ENCODE measurements at places on chromosomes 1 and 21. TPM values are rescaled to one million over a fixed set of nuclear protein-coding genes. Genes with fewer than 3 reads are reported as not detected.

- DNase-seq: no peak
These were observed 8.5 kb downstream of the PDZK1IP1 start for GRCh38 chr1:47181095-47181954.

- no peak for DNase-seq
These were observed 30.8 kb downstream of the POU2F1 start for GRCh38 chr1:167251472-167251871.

- DNase-seq: no peak
These were observed 11.2 kb upstream of the CREG1 start for GRCh38 chr1:167564612-167565270.

GRCh38 chr1:108569097-108569728 is 9.3 kb downstream of the EEIG2 start:
- no peak for DNase-seq

DNA sequence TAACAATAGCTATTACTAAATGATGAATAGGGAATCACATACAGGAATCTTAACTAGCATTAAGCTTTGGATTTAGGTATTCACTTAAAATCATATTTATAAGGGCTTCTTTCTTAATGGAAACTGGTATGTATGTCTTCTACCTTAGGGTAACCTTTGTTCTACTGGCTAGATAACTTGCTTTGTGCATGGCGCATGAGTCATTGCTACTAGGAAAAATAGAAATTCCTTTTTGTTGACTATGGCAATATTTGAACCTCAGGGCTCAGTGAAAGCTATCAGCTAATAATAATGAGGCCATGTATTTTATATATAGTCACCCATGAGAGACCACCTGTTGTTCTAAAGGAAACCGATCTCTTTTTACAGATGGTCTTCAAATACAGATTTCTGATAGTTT is 72.5 kb downstream of the RPS6KC1 start:
- DNase-seq: no peak

DNA sequence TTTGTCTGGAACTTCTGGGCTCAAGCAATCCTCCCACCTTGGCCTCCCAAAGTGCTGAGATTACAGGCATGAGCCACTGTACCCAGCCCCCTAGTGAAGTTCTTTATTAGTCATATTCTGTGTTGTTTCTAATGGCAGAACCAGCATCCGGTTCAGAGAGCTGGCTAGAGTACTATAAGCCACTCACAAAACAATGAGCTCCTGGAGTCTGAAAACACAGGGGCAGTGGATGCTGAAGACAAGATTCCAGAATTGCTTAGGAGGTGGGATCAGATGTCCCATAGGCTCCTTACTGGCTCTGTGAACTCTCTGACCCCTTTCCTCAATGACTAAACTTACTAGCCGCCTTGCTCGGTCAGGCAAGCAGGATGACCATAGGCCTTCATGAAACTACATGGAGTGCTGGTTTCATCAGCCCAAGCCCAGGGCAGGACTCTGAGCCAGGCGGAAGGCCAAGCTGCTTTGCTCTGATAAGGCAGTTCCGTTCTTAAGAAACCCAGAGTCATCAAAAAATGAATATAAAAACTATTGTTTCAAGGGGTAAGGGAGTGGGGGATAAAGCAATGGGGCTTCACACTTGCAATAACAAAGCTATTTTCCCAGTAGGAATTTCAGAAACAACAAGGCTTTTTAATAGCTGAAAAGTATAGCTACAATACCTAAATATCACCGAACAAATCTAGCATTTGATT is 8.1 kb downstream of the MTHFR start:
- DNase-seq: no peak

- no peak for DNase-seq
These were observed 19.7 kb upstream of the LAPTM5 start for GRCh38 chr1:30777060-30777903.

DNA sequence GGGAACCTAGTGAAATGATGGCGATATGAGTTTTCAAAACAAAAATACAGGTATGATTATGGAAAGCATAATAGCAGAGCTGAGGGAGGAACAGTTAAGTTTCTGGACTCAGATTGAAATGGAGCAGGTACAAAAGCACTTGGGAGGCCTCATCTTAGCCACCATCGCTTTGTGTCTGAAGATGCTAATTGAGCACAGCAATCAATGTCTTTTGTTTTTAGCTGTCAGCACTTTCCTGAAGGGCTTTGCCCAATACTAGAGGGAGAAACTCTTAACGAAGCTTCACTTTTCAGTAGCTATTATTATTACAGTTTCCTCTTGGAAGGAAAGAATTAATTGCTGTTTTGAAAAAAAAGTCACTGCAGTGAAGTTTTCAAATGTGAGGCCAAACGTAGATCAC is 348.7 kb downstream of the RWDD3 start:
- no peak for DNase-seq

GRCh38 chr1:25246600-25247023 is 642 bp downstream of the RSRP1 start:
- DNase-seq: peak; percentile 52

DNA sequence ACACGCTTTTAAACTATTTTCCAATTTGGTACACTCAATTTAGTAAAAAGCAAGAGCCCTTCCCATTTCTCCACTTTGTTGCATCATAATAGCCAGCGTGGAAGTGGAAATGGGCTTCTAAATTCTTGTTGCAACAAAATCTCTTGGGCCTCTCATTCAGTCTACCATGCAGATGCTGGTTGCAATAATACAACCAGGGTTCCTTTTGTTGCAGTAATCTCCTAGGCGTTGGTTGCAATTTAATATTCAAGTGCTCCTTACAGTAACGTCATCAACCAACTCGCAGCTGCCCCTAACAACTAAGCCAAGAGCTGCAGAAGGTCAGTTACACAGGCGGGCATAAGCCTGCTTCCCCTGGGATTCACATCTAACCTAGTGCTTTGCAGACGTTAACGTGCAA is 2.7 kb upstream of the HDGF start:
- DNase-seq: no peak

DNA sequence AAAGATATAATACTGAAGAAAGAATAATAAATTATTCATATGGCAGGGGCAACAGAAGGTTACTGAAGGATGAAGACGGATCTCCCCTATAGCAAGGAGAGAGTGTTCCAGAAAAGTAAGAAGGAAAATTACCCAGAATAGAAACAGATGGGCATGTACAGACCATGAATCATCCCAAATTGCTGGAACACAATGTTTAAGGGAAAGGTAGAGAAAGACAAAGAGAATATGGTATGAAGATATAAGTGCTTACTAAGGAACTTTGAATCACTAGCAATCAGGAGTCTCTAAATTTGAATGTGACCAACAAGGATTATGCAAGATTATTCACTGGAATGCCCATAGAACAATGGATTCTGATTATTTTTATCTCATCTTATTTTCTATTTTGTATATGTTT is 375.4 kb downstream of the COL11A1 start:
- DNase-seq: no peak

DNA sequence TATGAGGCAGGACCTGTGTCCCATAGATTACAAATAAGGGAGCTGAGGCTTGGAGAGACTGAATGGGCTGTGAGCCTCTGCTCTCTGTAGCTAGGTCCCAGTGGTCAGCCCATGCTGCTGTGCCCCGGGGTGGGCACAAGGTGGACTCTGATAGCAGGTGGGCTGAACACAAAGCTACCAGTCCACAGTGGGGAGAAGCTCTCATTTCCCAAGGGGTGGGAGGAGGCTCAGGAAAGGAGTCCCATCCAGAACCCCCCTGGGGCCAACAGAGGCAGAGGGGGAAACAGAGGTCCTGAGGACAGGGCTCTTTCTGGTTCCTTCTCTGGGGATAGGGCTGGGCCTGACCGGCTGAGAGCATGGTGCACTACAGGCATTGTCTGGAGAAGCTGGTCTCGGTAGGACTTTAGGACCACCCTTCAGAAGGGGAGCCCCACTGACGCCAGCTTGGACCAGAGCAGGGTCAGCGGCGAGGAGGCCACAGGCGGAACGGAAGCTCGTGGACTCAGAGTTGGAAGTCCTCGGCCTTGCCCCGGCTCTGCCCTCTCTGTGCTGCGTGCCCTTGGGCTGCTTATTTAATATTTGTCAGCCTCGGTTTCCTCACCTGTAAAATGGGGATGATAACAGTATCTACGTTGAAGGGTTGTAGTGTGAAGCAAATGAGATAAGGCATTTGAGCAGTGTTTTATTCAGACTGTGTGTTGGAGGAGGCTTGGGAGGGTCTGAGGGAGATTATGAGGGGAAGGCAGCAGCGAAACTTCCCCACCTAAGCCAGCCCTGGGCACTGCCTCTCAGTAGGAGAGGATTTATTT is 26.6 kb downstream of the SDE2 start:
- DNase-seq: no peak

DNA sequence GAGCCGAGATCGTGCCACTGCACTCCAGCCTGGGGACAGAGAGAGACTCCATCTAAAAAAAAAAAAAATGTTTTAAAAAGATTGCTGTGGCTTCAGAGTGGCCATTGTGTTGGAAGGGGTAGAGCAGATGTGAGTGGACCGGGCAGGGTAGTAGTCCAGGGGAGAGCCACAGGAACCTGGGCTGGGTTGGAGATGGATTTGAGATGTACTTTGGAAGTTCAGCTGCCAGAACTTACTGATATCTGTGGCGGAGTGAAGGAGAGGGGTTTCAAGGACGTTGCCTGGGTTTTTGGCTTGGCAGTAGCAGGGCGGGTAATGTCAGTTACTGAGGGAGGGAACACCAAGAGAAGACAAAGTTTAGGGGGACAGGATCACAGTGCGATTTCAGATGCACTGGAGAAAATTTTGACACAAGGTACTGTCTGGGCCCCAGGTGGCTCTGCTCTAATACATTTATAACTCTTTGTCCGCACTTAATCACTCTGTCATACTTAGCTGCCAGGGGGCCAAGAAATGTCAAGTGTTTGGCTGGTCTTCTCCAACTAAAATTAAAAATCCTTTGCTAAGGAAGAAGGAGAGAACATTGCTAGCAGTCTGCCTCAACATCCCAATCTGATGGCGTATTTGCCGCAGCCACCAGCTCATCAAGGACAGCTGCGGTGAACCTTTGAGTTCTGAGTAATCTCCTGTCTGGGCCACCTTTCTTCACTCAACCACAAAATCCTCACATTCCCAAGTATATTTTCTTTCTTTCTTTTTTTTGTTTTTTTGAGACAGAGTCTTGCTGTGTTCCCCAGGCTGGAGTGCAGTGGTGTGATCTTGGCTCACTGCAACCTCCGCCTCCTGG is 9.6 kb downstream of the EPHX1 start:
- DNase-seq: no peak

DNA sequence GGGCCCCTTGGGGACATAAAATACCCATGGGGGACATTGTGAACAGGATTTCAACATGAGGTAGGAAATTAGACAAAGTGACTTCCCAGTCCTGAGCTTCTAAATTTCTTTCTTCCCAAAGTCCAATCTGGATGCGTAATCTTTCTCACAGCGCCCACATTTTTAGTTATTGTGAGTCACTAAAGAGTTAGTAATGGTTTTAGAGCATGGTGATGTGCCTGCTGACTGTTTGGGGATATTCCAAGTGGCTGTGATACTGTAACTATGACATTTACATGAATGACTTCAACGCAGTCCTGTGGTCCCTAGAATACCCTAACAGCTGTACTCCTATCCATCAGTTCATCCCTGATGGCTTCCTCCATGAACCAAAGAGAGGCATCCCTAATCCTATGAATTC is 224.0 kb upstream of the COA6 start:
- no peak for DNase-seq

DNA sequence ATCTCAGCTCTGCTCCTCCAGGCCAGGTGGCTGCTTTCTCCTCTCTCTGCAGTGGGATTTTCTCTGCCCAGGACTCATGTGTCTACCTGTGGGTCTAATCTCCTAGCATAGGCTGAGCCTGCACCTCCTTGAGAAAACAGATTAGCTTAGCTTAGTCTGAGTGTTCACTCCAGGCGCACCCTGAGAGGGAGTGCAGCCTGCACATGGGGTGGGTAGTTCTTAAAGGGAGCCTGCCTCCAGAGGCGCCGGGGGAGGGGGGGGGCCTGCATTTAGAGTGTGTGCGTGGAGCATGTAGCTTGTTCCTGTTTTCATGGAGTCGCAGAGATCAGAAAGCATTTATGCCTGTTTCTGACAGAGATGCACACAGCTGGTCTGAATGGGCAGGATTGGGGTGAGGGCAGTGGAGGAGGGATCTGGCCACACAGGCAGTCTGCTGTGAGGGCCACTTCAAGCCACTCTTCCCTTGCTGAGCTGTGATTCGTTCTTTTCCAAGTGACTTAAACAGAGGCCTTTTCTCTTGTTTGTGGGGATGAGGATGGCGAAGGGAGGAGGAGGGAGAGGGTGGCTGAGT is 45.2 kb downstream of the GALNT2 start:
- DNase-seq: no peak

- no peak for DNase-seq
These were observed 39.8 kb downstream of the FAM78B start for GRCh38 chr1:166127003-166127402.

GRCh38 chr21:44572959-44573583 is 458 bp upstream of the KRTAP10-4 start:
- no peak for DNase-seq

DNA sequence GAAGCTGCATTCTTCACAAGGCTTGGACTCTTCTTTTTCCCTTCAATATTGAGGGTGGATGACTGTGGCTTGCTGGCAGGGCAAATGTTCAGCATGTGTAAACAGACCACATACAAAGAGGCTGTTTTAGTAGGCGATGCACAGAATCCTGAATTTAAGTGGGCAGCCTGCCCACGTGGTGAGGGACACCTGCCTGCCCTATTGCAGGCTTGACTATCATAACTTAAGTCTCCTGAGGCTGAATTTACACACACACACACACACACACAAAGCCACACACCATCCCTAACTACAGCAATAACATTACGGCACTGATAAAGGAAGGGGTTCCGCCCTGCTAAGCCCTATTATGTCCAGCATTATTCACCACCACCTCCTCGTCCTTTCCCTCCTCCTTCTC is 15.9 kb downstream of the SYT2 start:
- no peak for DNase-seq

DNA sequence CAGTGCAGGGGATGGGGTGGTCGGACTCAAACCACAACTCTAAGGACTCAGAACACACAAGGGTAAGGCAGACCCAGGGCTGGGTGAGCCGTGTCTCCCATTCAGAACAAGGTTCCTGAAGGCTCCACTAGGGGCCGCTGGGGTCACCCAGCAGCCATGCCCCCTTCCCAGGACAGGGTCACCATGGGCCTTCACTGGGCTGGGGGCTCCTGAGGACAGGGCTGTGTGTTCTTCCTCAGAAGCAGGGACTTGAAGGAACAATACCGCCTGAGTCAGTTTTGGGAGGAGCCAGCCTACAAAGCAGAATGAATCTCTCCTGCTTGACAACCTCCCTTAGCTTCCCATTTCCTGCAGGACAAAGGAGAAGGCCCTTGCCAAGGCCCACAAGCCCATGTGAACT is 15.4 kb downstream of the RIMS3 start:
- DNase-seq: peak; percentile 76

The BLACAT1 gene
- total RNA-seq: 5.2 TPM

The C2CD2 gene
- 14.9 TPM for total RNA-seq

The RIMS3 gene
- 19.9 TPM for total RNA-seq

The KRTAP13-2 gene
- not detected for total RNA-seq

The CACHD1 gene
- total RNA-seq: 34.4 TPM

The REN gene
- total RNA-seq: not detected

The COL18A1 gene
- total RNA-seq: 241 TPM

The CNKSR1 gene
- 20.5 TPM for total RNA-seq

The HECTD3 gene
- 39.5 TPM for total RNA-seq

The DNAJC11 gene
- total RNA-seq: 91.3 TPM

The SLAMF9 gene
- not detected for total RNA-seq

The FMN2 gene
- total RNA-seq: 2.1 TPM

The CAP1 gene
- 258 TPM for total RNA-seq

The NFASC gene
- total RNA-seq: 21.0 TPM

The MTARC2 gene
- total RNA-seq: 12.5 TPM

All from WTC11 (cell line).